ENCODE measurements at places on chromosomes 11 and 22.

DNA sequence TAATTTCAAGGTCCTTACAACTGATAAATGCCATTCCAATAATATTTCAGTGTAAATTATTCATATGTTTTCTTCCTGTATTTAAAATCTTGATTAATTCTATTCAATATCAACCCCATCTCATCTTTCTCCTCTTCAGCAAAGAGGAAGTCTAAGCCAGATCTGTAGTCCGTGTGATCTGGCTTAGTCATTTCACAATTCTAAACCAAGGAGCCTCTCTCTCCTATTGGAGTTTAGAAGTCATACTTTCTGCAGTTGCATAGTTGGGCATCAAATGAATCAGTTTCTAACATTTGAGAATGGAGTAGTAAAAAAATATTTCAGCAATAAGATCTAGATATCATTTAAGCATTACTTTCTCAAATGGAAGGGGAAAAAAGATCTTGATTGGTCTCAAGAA lies 354.9 kb downstream of the JRKL start:
- DNase-seq, result no peak

- DNase-seq, result peak; percentile 60
Measured at GRCh38 chr11:85685820-85686459, at the start of gene CCDC89. Gene CCDC89, minus strand, starts transcription at chr11:85686195. Its CDS starts 65 bp downstream, at chr11:85686130.

- peak; percentile 80 for DNase-seq
Measured at GRCh38 chr22:23182309-23183060, 2.2 kb downstream of the BCR start.

DNA sequence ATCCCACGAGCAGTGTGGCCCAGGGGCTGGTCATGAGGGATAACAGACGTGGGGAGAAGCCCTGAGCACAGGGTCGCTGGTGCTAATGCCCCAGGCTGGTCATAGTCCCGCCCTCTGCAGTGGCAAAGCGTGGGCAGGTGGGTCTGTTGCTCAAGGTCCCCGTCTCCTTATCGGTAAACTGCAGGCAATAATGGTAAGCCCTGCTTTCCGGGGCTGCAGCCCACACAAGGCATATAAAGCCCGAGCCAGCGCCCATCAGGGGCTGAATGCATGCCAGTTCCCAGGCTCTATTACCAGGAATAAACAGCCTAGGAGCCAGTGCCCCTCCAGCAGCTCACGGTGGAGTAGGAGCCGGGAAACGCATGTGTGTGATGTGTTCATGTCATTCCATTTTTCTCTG lies 261.0 kb downstream of the BRD1 start:
- DNase-seq, result no peak

DNA sequence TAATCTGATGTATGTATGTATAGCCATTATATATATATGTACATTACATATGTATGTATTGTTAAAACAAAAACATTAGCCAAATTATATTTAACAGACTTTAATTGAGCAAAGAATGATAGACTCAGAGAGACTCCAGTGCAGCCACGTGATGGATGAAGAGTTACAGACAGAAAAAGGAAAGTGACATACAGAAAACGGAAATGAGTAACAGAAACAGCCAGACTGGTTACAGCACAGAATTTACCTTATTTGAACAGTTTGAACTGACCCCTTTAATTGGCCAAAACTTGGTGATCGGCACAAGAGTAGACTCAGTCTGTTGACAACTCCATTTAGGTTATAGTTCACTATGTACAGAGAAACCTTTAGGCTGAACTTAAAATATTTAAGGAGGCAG lies 35.0 kb downstream of the CHORDC1 start:
- no peak for DNase-seq

- DNase-seq, result peak; percentile 72
Measured at GRCh38 chr11:94776351-94777321, 8.5 kb downstream of the AMOTL1 start.

DNA sequence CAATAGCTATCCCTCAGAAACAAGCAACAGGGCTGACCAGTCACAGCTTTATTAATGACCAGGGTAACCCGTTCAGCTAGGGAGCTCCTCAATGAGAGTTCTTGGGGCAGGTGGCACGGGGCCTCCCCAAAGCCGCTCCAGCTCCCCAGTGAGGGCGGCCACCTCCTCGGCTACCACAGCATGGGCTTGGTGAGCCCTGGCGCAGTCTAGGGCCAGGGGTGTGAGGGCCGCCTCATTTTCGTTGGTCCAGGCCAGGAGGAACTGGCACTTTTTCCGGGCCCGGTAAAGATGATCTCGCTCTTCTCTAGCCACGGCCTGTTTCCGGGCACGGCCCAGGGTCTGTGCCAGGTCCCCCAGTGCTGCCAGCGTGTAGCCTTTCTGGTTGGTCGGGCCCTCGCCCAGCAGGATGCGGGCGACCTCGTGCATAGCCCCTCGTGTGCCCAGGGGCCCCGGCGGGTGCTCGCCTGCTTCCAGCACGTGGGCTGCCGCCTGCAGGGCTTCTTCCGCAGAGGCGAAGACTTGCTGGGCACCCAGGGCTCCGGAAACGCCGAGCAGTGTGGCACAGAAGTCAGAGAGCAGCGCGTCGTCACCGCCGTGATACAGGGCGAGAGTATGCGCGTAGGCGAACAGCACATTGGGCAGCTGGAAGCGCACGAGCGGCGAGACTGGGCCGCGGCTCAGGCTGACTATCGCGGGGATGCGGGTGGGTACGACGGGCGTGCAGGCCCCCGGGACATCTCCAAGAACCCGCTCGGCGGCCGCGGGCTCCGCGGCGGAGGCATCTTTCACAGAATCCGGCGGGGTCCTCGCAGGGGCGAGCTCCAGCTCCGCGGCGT lies 913 bp downstream of the ZNHIT2 start:
- DNase-seq, result peak; percentile 85

GRCh38 chr11:19953336-19953735 lies 206.9 kb downstream of the DBX1 start:
- peak; percentile 67 for DNase-seq

GRCh38 chr11:130644187-130644586 lies 195.7 kb downstream of the ADAMTS15 start:
- no peak for DNase-seq

DNA sequence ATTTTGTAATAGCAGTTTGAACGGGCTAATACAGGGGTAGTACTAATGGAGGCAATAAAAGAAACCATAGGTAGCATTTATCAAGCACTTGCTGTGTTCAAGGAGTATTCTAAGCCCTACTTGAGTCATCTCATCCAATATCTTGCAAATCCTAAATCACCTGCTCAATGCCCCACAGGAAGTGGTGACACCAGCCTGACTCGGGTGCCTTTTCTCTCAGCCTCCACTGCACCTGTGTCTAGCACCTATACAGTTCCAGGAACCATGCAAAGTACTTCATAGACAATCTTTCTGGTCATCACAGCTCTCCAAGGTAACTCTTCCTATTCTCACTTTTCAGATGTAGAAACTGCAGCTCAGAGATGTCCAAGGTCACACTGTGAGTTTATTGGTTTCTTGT lies 98.0 kb downstream of the PRR5L start:
- DNase-seq, result no peak

DNA sequence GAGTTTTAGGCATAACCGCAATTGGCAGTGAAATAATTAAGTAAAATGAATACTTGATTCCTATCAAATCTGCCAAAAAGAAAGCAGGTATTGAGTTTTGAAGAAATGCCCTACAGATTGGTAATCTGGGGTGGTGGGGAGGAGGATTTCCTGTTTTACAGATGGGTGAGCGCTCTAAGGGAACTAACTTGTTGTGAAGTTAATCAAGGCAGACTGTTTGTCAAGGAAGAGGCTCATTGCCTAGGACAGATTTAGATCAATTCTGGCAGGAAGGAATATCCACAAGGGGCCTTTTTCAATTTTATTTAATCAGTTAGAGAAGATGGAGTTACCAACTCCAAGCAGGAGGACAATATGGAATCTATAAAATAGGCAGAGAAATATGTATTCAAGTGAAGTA lies 271.5 kb upstream of the CCDC90B start:
- no peak for DNase-seq

GRCh38 chr22:39520226-39521105 lies at the start of gene ATF4:
Gene ATF4, plus strand, starts transcription at chr22:39520562. Its CDS starts 884 bp downstream, at chr22:39521446.
- DNase-seq, result no peak

DNA sequence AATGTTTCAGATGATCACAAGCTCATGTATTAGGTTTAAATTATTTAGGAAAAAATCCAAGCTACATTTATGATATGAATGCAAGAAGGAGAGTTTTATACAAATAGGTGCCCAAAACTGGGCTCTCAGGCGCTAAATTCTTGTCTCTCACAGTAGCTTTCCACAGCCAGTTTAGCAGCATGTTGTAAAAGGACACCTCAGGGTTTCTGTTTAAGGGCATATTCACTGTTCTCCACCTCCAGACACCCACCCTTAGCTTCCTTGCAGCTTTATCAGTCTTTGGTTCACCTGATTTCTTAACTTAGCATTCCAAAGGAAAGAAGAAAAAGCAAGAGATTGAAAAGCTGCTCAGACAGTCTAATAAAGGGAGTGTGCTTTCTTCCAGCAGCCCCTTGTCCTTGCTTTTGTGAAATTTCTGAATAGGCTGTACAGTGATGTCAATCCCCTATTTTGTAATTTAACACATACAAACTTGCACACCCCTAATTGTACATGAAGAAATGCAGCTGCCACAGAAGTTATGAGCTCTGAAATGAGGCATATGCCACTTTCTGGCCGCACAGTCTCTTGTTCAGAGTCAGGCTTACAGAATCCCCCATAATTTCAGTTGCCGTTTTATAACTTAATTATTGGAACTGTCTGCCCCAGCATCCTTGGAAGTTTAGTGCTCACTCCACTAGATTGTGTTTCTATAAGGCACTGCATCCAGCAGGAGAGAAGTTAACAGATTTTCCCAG lies 262.1 kb downstream of the DDX10 start:
- DNase-seq, result no peak

- DNase-seq, result no peak
Measured at GRCh38 chr11:19323502-19323901, 82.8 kb upstream of the E2F8 start.

DNA sequence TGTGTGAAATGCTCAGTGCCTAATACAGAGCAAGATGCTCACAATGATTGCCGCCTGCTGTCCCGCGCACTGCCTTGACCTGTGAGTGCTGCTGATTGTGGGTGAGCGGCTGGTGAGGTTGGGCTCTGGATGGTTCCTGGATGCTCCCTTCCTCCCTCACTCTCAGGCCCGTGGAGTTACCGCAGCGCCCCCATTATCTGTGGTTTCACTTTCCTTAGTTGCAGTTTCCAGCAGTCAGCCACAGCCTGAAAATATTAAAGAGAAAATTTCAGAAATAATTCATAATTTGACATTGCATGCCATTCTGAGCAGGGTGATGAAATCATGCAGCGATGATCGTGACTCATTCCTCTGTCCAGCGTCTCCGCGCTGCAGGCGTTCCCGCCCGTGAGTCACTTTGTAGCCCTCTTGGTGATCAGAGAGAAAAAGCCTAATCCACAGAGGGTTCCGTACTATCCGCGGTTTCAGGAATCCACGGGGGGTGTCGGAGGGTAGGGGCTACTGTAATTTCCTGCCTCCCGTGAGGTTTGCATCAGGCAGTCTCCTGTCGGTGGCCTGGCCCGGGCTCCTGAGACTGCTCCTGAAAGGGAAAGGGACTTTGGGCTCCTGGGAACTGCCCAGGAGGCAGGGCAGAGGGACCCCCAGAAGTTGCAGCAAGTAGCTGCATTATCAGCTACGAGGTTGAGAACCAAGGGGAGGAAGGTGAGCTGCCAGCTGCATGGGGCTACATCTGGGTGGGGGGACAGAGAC lies 10.6 kb downstream of the RPL3 start:
- DNase-seq, result peak; percentile 93

GRCh38 chr11:64607381-64607985 lies 16.5 kb downstream of the SLC22A12 start:
- DNase-seq, result no peak

DNA sequence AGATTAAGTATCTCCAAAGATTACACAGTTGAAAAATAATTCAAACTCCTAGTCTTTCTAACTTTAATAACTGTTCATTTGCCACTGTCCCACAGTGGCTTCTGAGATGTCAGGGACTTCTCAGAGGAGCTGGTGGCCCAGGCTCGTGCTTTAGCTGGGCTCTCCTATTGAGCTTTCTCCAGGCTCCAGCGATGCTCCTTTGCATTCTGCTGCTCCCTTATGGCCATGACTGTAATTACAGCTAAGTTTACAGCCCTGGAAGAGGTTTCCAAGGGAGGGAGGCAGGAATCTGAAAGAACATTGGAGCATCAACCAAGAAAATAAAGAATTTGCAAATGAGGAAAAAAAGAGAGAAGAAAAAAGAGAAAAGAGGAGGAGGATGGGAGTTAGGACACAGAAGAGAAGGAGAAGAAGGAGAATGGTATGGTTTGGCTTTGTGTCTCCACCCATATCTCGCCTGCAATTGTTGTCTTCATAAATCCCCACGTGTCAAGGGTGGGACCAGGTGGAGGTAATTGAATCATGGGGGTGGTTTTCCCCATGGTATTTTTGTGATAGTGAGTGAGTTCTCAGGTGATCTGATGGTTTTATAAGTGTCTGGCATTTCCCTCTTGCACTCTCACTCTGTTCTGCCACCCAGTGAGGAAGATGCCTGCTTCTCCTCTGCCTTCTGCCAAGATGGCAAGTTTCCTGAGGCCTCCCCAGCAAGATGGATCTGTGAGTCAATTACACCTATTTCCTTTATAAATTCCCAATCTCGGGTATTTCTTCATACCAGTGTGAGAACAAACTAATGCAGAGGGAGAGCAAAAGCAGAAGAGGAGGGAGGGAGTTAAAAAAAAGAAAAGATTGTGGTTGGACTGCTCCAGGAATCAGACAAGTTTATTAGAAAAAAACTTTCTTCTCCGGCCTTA lies 857.0 kb downstream of the KCNA4 start:
- peak; percentile 72 for DNase-seq

GRCh38 chr11:59175091-59175501 lies 3.2 kb downstream of the DTX4 start:
- no peak for DNase-seq

GRCh38 chr11:10503777-10504480 lies 37.1 kb downstream of the RNF141 start:
- no peak for DNase-seq

DNA sequence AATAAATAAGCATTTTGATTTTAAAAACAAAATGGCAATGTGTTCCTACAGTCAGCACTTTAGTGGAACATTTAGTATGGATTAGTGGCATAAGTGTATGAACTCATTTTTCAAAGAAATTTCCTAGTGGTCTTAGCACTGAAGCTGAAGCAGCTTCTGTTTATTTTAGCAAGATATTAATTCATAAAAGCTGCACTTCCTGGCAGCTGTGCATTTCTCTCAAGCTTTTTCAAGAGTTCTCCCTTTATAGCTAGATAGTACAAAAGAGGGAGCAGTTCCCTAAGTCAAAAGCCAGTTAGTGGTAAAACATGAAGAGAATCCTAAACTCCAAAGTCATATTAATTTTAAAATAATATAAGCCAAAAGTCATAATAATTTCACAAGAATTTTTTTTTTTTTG lies 1036.0 kb upstream of the CCDC90B start:
- DNase-seq, result no peak

GRCh38 chr22:48501231-48501750 lies 1326.4 kb downstream of the BRD1 start:
- DNase-seq, result no peak

DNA sequence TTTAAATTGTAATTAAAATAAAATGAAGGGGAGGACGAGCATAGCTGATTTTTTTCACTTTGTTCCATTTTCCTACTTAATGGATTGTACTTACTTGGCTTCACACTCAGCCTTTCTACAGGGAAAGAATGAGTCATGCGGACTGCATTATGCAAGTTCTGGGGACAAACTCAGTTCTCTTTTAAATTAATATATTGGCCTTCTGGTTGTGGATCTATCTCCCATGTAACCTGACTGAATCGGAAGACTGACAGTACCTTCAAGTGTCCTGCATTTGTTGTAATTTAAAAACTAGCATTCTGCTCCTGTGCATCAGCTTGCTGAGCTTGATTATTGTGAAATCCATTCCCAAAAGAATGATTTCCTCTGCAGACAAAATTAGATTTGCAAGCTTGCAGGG lies 12.2 kb downstream of the OR8D1 start:
- peak; percentile 30 for DNase-seq

Measured in epithelial cell of esophagus (primary cell).